ENCODE measurements at places on chromosomes 1 and 21. TPM values are rescaled to one million over a fixed set of nuclear protein-coding genes. Genes with fewer than 3 reads are reported as not detected.

DNA sequence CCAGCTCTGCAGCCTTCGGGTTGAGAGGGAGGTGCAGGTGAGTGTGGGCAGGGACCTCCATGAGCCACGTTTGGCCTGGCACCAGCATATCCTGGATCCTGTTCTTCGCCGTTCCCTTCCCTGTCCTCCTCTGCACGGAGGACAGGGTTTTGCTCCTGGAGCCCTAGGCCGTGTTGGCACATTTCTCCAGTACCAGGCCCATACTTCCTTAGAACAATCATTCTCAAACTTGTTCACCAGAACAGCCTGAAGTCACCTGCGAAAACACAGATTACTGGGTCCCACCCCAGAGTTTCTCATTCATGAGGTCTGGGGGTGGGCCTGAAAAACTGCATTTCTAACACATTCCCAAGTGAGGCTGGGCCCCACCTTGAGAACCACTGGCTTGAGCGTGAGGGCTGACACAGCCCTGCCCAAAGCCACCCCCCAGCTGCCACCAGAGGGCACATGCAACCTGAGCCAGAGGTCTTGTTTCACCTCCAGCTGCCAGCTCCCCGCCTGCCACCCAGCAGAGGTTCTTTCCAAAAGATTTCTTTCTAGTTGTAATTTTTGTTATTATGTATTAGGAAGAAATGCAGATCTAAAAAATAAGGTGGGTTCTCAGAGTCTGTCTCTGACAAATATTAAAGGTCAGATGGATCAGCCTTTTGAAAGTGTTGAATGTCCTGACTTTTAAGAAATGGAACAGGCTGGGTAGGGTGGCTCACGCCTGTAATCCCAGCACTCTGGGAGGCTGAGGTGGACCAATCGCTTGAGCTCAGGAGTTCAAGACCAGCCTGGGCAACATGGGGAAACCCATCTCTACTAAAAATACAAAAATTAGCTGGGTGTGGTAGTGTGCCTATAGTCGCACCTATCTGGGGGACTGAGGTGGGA is 39.6 kb upstream of the LDLRAP1 start:
- DNase-seq: peak; percentile 70
- no peak overlapping the region for H3K27ac ChIP-seq
- H3K27me3 ChIP-seq: no peaks in the 10 kb centered on the region
- no peak overlapping the region for H3K4me3 ChIP-seq

DNA sequence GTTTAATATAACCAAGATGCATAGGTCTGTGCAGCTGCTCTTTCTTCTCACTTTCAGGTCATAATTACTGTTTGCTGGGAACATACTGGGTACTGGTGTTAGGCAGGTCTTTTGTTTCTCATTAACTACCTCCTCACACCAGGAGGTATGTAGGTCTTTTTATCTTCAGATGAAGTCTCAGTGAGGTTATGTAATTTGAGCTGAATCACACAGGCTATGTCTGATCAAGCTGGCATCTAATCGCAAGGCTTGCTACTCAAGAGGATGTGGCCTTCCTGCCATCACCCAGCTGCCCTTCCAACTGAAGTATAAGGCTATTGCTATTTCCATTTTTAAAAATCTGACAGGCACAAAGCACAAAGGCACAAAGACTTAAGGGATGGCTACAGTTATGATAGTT is 96.4 kb downstream of the RUNX1 start:
- DNase-seq: no peak
- no peak overlapping the region for H3K4me3 ChIP-seq
- peaks cover 70% of the 10 kb centered on the region for H3K4me1 ChIP-seq
- no peaks in the 10 kb centered on the region for H3K27me3 ChIP-seq

- no peaks in the 10 kb centered on the region for H3K4me1 ChIP-seq
- H3K36me3 ChIP-seq: no peaks in the 10 kb centered on the region
- no peak overlapping the region for H3K27ac ChIP-seq
Observed at GRCh38 chr21:19853061-19853460, 1145.1 kb upstream of the NCAM2 start.

- no peaks in the 10 kb centered on the region for H3K27me3 ChIP-seq
- DNase-seq: no peak
- H3K27ac ChIP-seq: no peak overlapping the region
- H3K4me3 ChIP-seq: no peak overlapping the region
- H3K4me1 ChIP-seq: no peaks in the 10 kb centered on the region
Observed at GRCh38 chr1:9085306-9085940, 16.0 kb upstream of the SLC2A5 start.

DNA sequence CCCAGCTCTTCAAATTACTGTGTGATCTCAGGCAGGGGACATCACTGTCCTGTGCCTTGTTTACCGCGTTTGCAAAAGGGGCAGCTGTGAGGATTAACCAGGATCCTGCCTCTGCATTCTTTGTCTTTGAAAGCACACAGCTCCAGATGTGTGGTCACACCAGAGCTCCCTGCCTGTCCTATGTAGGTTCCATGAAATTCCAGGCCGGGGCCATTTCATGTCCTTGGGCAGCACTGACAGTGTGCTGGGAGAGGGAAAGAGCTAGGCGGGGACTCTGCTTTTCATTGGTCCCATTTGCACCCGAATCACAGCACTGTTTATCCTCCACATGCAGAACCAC is 42.2 kb upstream of the SELENON start:
- peaks cover 10% of the 10 kb centered on the region for H3K36me3 ChIP-seq
- DNase-seq: no peak
- H3K27ac ChIP-seq: no peak overlapping the region
- H3K4me1 ChIP-seq: peaks cover 18% of the 10 kb centered on the region
- H3K4me3 ChIP-seq: no peak overlapping the region

DNA sequence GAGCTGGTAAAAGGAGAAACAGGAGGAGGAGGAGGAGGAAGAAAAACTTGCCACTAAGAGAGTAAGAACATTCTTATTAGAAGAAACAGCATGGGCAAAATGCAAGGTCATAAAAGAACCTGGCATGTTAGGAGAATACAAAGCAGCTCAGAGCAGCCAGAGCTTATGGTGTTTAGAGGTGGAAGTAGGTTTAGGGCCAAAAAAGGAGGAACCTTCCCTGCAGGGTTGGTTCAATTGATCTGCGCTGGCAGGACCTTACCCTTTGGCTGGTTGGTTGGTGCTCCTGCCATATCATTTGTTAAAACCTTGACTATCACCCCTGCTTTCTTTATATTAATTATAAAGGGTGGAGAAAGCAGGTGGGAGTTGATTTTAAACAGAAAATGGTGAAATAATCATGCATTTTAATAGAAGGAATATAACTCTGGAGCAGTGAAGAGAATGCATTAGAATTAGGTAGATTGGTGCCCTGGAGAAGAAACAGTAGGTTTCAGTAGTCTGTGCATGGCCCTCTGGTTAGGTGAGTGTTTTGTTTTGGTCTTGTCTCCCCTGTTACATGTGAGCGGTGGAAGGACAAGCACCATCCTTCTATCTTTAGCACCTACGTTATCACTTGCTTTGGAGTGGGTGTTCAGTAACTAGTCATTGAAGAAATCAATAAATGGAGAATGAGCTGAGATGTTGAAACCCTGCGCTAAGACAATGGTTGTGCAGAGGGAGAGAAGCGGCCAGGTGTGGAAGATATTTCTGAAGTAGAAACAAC is 110.4 kb upstream of the NGF start:
- no peak for DNase-seq
- no peak overlapping the region for H3K27ac ChIP-seq
- H3K36me3 ChIP-seq: no peaks in the 10 kb centered on the region
- H3K27me3 ChIP-seq: no peaks in the 10 kb centered on the region
- no peak overlapping the region for H3K4me3 ChIP-seq

GRCh38 chr1:6170742-6171201 is 9.3 kb downstream of the CHD5 start:
- no peak overlapping the region for H3K27ac ChIP-seq
- no peaks in the 10 kb centered on the region for H3K4me1 ChIP-seq
- H3K4me3 ChIP-seq: no peak overlapping the region
- no peak for DNase-seq

DNA sequence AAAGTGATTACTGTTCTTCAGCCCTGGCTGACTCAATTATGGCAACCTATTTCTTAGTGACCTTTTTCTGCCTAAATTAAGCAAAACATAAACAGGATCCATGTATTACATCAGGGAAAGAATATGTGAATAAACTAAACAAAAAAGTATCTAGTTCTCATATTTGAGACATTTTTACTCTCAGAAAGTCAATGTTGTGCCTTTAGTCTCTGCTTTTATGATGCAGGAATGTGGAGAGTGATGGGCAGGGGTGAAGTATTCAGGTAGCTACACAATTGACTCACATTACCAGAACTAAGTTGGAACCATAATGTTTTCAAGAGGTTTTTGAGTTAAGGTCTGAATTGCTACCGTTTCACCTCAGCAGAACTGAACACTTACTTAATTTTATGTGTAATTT is 462.7 kb upstream of the CXADR start:
- no peak overlapping the region for H3K4me3 ChIP-seq
- no peak overlapping the region for H3K27ac ChIP-seq
- H3K36me3 ChIP-seq: no peaks in the 10 kb centered on the region
- no peaks in the 10 kb centered on the region for H3K4me1 ChIP-seq
- DNase-seq: no peak
- no peaks in the 10 kb centered on the region for H3K27me3 ChIP-seq

- no peak for DNase-seq
- no peak overlapping the region for H3K27ac ChIP-seq
- peaks cover 64% of the 10 kb centered on the region for H3K4me1 ChIP-seq
- no peaks in the 10 kb centered on the region for H3K27me3 ChIP-seq
- no peaks in the 10 kb centered on the region for H3K36me3 ChIP-seq
- H3K4me3 ChIP-seq: no peak overlapping the region
Observed at GRCh38 chr21:45891388-45892155, 90.0 kb upstream of the COL6A1 start.

GRCh38 chr1:175675017-175675416 is 68.4 kb downstream of the TNR start:
- no peaks in the 10 kb centered on the region for H3K27me3 ChIP-seq
- H3K4me1 ChIP-seq: no peaks in the 10 kb centered on the region
- no peak overlapping the region for H3K27ac ChIP-seq
- H3K36me3 ChIP-seq: no peaks in the 10 kb centered on the region
- H3K4me3 ChIP-seq: no peak overlapping the region

DNA sequence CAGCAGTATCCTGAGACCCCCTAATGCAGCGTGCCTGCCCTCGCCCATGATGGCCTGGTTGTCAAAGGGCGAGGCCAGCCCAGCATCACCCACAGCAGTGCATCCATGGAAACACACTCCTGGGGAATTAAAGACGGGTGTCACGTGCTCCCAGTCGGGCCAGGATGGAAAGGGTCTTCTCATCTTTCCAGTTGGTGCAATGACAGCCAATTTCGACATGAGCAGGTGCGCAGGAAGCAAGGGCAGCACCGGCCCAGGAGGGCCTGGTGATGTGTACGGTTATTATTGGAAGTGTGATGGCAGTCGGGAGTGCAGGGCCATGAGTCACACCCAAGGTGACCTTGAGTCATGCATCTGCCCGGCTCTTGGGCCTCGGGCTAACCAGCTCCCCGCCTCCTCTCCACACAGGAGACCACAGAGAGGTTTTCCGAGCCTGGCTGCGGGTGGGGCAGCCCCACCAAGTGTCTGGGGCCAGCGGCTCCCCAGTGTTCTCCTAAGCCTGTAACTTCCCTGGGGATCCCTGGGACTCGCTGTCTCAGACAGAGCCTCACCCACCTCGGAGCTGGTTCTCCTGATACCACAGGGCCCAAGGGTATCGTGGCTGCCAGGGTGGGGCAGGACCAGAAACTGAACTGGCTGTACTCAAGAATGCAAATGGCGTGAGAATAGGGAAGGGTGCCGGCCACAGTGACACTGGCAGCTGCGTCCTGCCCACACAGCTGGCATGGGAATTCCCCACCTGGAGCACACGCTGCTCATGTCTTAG is 119.8 kb downstream of the SIK1 start:
- no peak for DNase-seq
- H3K27ac ChIP-seq: no peak overlapping the region
- H3K4me3 ChIP-seq: no peak overlapping the region
- no peaks in the 10 kb centered on the region for H3K4me1 ChIP-seq

Gene PRRX1
- polyA plus RNA-seq: not detected

- no peak for DNase-seq
- no peaks in the 10 kb centered on the region for H3K4me1 ChIP-seq
- H3K27me3 ChIP-seq: no peaks in the 10 kb centered on the region
- no peaks in the 10 kb centered on the region for H3K36me3 ChIP-seq
Observed at GRCh38 chr1:55870106-55870505, 654.9 kb upstream of the USP24 start.

DNA sequence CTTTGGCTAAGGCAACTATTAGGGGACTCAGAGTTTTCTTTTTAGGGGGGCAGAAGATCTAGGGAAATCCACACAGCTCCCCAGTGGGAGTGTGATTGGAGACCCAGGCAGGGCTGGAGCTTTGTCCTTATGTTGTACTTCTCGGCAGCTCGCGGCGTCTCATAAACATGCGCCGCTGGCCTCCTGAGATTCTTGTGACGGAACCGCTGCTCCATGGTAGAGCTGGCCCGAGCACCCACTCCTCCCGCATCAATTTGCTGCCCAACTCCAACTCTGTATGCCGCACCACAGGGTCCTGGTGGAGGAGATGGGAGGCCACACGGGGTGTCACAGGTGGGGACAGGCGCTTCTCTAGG is 143.9 kb downstream of the GALNT2 start:
- H3K27ac ChIP-seq: no peak overlapping the region
- H3K36me3 ChIP-seq: no peaks in the 10 kb centered on the region
- H3K4me3 ChIP-seq: no peak overlapping the region
- H3K4me1 ChIP-seq: peaks cover 30% of the 10 kb centered on the region
- DNase-seq: no peak

DNA sequence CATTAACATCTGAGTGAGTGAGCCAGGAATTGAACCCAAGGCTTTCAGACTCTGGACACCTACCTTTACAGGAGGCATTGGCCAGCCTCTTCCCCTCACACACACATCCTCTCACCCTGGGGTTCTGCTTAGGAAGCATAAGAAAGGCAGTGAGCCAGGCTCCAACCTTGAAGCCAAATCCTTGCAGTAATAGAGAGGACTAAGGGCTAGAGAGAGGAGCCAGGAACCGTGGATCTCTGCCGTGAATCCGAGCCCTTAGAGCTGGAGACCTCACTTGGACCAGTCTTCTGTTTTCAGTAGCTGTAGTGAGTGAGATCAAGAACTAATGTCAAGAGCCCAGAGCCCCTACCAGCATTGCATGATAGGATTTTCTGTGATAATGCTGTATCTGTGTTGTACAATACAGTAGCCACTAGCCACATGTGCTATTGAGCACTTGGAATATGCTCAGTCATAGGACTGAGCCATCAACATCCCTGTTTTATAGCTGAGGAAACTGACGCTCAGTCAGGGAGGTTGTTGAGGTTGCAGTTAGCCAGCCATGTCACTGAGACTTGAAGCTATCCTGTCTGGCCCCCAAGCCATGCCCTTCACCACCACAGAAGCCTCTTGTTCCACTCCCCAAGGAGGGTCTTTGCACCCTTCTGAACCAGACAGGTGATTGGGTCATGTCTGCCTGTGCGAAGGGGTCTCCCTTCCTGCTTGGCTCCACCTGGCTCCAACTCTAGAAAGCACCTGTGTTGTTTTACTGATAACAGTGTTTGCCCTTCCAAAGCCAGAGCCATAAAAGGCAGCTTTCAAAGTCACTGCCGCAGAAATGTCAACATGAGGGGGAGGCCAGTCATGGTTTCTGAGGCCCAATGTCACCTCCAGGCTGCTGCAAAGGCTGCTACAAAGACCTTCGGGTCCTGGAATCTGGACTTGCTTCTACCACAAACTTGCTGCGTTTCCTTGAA is 101.1 kb upstream of the JUN start:
- H3K4me1 ChIP-seq: peaks cover 23% of the 10 kb centered on the region
- no peaks in the 10 kb centered on the region for H3K27me3 ChIP-seq
- no peak overlapping the region for H3K4me3 ChIP-seq
- H3K27ac ChIP-seq: no peak overlapping the region

GRCh38 chr1:85339656-85340399 is 63.4 kb upstream of the BCL10 start:
- H3K4me1 ChIP-seq: no peaks in the 10 kb centered on the region
- H3K27ac ChIP-seq: no peak overlapping the region
- no peak for DNase-seq
- H3K4me3 ChIP-seq: no peak overlapping the region
- no peaks in the 10 kb centered on the region for H3K27me3 ChIP-seq
